ENCODE measurements at places on chromosomes 16 and 17. TPM values are rescaled to one million over a fixed set of nuclear protein-coding genes. Genes with fewer than 3 reads are reported as not detected.
A peak's percentile ranks its signal among the peaks of the same experiment; 100 is the strongest.

The CCL13 gene
- not detected for total RNA-seq

The HBA2 gene
- not detected for total RNA-seq

The TBC1D3B gene
- 0.99 TPM for total RNA-seq

The ZG16 gene
- not detected for total RNA-seq

The SLC5A11 gene
- not detected for total RNA-seq

The RAB26 gene
- total RNA-seq = 0.20 TPM

The TBX4 gene
- total RNA-seq = not detected

DNA sequence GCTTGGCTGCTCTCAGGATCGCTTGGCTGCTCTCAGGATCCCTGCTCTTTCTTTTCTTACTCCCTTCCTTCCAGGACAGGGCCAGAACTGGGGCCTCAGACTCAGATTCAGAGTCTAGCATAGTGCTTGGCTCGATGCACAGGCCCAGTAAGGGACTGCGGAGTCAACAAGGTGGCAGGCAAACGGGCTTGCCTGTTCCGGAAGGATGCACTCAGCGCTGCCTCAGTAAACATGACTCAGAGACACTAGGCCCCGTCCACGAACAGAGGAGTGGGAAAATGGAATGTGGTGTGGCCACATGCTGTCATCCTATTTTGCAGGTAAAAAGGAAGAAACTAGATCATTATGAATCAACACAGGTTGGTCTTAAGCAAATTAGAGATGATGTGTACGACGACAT lies 9.8 kb downstream of the SPHK1 start:
- DNase-seq = peak; percentile 37

- no peak for DNase-seq
Measured at GRCh38 chr17:14016858-14017257, 52.4 kb upstream of the COX10 start.

- peak; percentile 54 for DNase-seq
Measured at GRCh38 chr16:57984443-57985203, 13.7 kb upstream of the CNGB1 start.

DNA sequence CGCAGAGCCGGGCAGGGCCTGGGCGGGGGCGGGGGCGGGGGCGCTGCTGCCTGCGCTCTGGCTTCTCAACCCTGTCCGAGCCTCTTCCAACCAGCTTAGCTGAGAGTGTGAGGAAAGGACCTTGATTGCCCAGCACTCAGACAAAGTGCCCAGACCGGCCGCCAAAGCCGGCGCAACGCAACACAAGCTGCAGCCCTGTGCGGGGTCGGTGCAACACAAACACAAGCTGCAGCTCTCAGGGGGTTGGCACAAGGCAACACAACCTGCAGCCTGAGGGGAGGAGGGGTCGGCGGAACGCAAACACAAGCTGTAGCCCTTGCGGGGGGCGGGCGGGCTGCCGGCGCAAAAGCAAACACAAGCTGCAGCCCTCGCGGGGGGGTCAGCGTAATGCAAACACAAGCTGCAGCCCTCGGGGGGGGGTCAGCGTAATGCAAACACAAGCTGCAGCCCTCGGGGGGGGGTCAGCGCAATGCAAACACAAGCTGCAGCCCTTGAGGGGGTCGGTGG lies 60.0 kb downstream of the KLHDC4 start:
- DNase-seq = no peak

GRCh38 chr17:39212195-39212810 lies 12.2 kb downstream of the RPL19 start:
- no peak for DNase-seq

DNA sequence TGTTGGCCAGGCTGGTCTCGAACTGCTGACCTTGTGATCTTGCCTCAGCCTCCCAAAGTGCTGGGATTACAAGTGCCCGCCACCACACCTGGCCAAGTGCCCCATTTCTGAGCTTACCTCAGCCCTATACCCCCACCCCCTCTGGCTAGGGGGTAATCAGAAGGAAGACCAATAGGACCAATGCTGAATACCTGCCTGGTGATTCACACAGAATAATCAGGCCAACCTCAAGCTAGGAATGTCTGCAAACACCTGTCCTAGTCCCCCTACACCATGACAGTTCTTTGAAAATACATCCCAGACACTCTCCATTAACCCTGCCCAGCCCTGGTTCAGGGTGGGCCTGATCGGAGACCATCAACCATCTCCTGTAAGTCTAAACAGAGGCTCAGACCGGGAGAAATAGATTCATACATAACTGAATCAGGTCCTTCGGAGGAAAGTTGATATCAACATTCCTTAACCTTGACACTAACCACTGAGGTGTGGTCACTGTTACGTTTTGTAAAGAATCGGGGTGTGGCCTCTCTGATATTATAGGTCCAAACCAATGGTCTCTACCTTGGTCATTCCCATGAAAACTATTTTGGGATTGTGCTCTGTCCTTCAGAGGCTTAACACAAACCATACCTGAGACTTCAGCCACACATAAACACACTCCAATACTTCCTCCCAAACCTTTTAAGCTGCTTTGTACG lies 130.8 kb downstream of the GAS7 start:
- DNase-seq = no peak

GRCh38 chr16:74111456-74111982 lies 185.1 kb upstream of the PSMD7 start:
- no peak for DNase-seq

- peak; percentile 18 for DNase-seq
Measured at GRCh38 chr16:86018487-86018886, 119.5 kb downstream of the IRF8 start.

DNA sequence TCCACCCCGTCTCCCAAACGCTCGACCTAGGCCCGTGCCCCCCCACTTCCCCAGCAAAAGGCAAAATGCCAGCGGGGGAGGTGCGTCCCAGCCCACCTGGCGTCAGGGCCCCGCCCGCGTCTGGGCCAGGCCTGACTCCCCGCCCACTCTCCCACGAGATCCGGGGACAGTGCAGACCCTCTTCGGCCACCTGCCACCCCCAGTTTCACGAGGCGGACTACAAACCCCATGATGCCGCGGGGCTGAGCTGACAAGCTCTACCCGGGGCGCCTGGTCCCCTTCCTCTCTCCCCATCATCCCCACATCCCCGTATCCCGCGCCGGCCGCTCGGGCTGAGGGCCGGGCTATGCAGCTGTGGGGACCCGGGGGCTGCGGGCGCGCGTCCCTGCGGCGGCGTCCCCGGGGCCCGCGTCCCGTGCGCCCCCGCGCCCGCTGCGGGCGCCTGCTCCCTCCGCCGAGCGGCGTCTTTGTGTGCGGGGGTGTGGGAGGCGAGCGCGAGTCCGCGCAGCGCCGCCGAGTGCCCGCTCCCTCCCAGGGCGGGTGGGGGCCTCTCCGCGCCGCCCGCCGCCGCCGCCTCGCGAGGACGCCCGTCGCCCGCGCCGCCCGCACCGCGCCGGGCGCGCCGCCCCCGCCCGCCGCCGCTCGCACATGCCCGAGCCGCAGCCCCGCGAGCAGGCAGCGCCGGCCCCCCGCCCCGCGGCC lies at the start of gene ANKRD13B:
ANKRD13B (plus strand) TSS at position 283 of the 702 bp plus-strand sequence. CDS start 490 bp downstream, outside the sequence.
- DNase-seq = peak; percentile 28

Measured in lung microvascular endothelial cell (primary cell).